ENCODE measurements at places on chromosomes 1 and 21.
A peak's percentile ranks its signal among the peaks of the same experiment; 100 is the strongest.

- no peak for DNase-seq
Measured at GRCh38 chr1:5099558-5099957, 445.1 kb downstream of the AJAP1 start.

DNA sequence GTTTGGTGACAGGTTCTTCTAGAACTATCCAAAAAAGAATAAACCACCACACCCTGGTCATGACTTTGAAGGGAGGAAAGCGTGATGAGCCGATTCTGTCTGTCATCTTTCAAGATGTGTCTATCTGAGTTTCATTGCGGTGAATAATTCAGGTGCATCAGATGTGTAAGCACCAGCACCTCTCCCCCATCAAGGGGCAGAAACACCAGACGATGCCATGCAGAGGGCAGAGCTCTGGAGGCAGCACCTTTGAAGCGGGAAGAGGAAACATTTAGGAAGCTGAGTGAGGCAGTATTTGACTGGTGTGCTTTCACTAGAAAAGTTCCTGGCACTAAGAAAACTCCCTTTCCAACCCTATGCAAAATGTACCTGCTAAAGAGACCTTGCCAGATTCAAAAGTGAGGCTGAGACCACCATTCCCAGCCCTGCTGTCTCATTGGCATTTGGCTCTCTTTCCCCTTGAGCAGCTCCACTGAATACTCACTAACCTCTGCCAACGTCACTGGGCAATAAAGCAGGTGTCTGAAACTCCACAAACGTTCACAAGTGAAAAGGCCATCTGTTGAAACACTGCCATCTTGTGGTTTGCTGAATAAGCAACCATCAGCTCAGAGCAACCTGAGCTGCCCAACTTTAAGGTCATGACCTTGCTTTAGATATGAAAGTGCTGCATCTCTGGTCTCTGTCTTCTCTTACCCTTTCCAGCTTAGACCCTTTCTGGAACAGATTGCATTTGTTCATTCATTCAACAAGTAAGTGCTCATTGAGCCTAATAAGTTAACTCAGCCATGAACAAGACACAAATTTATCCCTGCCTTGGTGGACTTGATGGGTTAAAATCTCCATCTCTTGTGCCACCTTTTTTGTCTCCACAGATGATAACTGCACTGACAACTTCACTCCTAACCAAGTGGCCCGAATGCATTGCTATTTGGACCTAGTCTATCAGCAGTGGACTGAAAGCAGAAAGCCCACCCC is 228.6 kb downstream of the PAPPA2 start:
- no peak for DNase-seq

- DNase-seq = no peak
Measured at GRCh38 chr1:157856538-157856937, 14.9 kb upstream of the CD5L start.

DNA sequence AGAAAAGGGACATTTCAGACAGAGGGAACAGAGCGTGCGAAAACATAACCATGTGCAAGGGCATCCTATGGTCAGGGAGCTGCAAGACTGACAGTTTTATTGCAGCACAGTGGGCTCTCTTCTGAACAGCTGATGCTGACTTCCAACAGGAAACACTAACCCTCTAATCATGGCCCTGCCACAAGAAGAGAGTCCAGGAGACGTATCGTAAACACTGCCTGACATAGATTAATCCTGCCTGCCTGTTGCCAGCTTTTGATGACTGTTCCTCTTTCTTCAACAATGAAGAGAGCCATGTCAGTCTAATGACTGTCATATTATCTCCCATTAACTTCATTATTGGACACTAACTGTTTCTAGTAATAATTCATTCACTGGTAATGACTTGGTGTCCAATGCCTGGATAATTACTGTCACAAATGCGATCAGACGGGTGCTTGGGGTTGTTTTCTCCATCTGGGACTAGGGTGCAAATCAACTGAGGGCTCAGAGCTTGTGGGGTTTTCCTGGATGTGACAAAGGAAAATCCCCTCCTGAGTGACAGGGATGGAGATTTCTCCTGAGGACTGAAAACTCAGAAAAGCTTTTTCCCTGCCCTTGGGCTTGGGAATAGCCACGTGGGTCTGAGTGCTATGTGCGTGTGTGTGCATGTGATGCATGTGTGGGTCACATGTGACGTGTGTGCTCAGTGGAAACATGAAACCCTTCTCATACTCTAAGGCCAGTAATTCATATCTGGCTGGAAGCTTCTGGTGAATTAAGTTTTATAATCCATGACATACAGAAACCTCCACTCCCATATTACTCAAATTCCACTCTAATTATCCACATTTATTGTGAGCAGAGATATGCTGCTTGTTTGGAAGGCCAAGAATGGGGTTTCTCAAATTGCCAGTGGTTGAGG is 144.0 kb upstream of the PLXNA2 start:
- no peak for DNase-seq

DNA sequence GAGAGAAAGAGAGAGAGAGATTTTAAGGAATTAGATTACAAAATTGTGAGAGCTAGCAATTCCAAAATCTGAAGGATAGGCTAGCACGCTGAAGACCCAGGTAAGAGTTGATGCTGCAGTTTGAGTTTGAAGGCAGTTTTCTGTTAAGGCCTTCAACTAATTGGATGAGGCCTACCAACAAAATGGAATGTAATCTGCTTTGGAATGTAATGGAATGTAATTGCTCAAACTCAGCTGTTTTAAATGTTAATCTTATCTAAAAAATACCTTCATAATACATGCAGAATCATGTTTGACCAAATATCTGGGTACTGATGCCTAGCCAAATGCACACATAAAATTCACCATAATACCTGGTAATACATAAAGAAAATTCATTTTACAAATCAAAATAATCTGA is 976.1 kb downstream of the LTN1 start:
- no peak for DNase-seq

DNA sequence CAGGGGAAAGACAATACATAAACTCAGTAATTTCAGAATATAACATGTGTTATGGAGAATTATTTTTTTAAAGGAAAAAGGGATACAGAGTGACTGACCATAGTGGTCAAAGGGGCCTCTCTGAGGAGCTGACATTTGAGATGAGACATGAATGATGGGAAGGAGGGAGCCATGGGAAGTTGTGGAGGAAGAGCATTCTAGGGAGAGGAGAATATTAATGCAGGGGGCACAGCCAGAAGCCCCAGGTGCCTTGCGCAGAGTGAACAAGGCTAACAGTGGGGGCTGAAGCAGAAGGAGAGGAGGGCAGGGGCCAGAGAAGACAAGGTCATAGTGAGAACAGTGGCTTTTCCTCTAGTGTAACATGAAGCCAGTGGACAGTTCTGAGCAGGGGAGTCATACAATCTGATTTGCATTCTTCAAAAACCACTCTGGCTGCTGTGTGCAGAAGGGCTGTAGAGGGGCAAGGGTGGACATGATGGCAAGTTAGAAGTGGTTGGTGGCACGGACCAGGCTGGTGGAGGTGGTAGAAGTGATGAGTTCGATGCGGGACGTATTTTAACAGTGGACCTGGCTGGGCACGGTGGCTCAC is 28.2 kb upstream of the IFNLR1 start:
- DNase-seq = no peak

DNA sequence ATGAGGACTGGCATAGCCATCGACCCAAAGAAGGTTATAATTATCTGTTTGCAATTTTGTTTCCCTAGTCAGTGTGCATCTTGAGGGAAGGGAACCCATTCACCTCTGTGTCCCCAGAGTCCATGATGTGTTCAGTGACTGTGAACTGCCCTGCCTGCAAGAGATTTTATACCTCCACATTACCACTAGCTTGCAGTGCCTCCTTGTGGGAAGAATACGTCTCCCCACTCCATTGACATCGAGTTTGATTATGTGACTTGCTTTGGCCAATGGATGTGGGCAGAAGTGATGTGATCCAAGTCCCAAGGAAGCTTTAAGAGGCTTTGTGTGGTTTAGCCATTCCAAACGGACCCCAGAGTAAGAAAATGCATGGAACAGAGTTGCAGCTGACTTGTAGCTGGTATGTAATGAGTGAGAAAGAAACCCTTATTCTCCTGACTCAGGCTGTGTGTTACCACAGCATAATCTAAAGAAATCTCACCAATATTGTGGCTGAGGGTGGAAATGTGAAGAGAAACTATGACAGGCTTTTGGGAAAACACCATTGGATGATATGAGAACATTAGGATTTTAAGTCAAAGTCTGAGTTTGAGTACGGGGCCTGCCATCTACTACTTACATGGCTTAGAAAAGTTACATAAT is 47.8 kb upstream of the NRDC start:
- no peak for DNase-seq

- no peak for DNase-seq
Measured at GRCh38 chr1:91900562-91900961, 14.6 kb upstream of the TGFBR3 start.

- no peak for DNase-seq
Measured at GRCh38 chr1:21620496-21620895, 48.7 kb downstream of the RAP1GAP start.

DNA sequence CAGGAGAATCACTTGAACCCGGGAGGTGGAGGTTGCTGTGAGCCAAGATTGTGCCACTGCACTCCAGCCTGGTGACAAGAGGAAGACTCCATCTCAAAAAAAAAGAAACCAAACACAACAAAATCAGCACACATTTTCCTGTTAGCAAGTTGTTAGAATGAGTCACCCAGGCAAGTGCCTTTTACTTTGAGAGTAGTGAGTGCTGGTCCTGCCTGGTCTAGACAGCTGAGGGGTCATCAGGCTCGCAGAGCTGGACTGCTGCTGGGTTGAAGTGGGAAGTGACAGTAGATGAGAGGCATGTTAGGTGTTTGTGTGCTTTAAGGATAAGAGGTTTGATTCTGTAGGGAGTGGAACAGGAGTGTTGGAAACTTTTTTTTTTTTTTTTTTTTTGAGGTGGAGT is 31.9 kb downstream of the GNPAT start:
- DNase-seq = no peak

DNA sequence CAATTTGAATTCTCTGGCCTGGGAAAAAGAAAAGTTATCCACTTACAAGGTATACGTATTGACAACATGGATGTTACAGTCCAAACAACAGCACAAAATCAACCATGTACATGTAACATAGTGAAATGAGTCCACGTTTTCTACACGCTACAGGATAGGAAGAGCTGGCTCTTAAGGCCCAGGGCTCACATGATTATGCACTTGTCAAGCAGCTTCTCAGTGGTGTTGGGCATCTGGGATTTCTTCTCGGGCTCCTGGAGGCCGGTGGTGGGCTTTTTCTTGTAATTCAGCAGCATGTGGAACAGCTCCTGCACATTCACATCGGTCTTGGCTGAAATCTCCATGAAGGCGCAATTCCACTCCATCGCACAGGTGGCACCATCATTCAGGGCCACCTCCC is 4.0 kb downstream of the DIRAS3 start:
- no peak for DNase-seq

DNA sequence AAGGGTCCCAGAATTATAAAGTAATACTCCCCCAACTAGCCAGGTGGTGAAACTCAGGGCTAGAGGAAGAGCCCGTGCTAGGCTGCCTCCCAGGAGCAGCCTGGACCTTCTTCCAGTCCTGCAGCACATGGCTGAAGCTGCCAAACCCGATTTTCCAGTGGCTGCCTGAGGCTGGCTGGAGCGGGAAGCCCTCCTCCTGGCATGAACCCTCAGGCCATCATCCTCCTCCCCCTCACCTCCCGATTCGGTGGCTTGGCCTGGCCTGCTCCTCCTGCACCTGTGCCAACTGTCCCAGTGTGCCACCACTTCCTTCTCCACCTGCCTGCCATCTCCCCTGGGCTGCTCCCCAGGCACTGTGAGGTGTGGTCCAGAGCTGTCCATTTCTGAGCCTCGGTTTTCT is 3.0 kb upstream of the TSPAN1 start:
- DNase-seq = no peak

GRCh38 chr1:113247782-113248181 is 142.5 kb upstream of the MAGI3 start:
- DNase-seq = no peak

DNA sequence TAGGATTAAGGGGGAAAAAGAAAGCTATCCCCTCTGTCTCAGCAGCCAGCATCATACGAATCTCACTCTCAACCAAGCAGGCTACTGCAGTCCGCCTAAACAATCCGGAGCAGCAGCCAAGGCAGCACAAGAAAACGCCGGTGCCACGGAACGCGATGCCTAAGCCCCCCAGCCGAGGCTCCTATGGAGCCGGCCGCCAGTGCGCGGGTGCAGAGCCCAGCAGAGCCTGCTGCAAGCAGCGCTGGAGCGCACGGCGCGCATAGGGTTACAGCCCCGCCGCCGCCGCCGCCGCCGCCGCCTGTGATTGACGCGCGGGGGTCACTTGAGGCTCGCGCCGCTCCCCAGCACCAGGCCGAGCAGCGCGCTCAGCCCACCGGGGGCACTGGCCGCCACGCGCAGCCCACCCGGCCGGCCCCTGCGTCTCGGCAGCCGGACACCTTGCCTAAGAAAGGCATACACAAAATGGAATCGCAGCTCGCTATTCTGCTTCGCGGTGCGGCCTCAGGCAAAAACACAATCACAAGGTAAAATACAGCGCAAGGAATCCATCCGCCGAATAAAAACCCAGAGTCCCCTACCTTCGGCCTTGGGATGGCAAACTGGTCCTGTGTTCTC is 780 bp downstream of the HIVEP3 start:
- DNase-seq = peak; percentile 38

GRCh38 chr21:33657124-33657820 is 15.0 kb downstream of the ITSN1 start:
- no peak for DNase-seq

DNA sequence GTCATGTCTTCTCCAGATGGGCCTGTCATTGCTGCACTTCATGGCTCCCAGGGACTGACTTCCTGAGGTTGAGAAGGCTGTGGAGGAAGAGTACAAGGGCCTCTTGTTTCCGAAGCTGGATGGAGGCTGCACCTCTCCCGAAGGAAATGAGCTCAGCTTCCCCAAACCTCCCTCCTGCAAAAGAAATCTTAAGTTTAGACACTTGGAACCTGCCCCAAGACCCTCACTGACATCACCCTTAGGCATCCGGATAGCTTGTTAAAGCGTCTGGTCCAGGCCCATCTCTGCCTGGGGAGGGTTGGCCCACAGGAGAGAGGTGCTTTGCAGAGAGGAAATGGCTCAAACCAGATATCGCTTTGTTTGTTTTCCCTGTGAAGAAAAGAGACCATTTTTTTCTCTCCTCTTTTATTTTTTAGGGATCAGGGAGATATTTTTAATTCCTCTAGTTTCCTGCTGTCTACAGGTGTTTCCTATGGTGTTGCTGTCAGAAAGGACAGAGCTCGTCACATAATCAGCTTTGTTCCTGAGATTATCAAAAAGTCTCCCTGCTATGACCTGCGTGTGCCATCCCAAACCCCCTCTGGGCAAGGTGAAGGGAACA is 25.0 kb downstream of the RCSD1 start:
- DNase-seq = no peak

DNA sequence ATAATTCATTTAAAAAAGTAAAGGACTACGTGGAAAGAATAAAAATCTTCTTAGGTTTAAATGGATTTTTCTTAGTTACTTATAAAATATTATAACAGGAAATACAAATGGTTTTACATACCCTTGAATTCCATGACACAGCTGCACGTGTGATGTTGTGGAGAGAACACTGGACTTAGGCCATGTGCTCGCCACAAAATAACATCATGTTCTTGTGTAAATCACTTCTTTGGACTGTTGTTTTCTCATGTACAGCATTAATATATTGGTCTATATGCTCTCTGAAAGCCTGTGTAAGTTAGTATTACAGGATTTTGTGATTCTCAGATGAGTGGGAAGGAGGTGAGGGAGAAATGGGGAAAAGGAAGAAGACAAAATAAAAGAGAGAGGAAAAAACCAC is 228.2 kb downstream of the DNM3 start:
- no peak for DNase-seq

GRCh38 chr1:211579440-211580302 is 710 bp upstream of the SLC30A1 start:
- DNase-seq = no peak

- no peak for DNase-seq
Measured at GRCh38 chr1:224089583-224089982, 24.3 kb upstream of the FBXO28 start.

- DNase-seq = no peak
Measured at GRCh38 chr1:225899044-225899925, 10.3 kb upstream of the LEFTY1 start.

Data from stimulated activated CD4-positive, alpha-beta T cell treated with anti-CD3 and anti-CD28 coated beads, Interleukin-4, amount 100 ng/mL, for 24 hours (primary cell).